Stimulated activated CD8-positive, alpha-beta memory T cell treated with anti-CD3 and anti-CD28 coated beads, Interleukin-4, amount 100 ng/mL, for 1 hour (primary cell): ENCODE measurements at places on chromosomes 3 and 15.

- DNase-seq: peak; percentile 23
Measured at GRCh38 chr3:63912768-63913588, 795 bp upstream of the SCAANT1 start.

- no peak for DNase-seq
Measured at GRCh38 chr3:122299872-122300460, 25.1 kb upstream of the CSTA start.

DNA sequence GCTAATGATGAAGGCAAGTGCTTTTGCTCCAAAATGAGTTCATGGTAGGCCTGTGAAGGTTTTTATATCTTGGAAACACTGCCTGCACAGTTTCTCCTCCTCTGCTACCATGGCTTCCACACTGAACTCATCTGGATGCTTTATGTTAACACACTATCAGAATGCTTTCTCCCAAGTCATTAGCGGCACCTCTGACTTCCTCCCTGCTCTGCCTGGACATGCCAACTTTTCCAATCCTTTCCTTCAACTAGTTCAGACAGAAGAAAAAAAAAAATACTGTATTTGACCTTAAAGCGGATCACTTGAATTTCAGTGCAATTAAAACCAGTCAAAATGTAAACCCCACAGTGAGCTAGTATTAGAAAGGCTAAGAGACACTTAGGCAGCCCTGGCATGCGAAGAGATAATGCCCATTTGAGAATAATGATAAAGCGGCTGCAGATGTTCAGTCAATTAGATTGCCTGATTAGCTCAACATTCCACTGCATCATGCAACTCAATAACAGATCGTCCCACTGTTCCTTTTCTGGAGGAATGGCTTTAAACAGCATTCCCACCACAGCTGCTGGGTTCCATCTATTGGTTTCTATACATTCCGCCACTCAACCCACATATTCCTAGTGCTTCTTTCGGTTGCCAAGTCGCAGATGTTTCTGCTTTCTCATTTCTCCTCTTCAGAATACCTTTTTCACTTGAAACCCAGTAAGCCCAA is 51.7 kb downstream of the CNTN3 start:
- DNase-seq: no peak

- no peak for DNase-seq
Measured at GRCh38 chr3:146416366-146416765, 53.0 kb downstream of the PLSCR2 start.
